NCI-H2081 (cell line): ENCODE measurements at places on chromosomes 16 and 17.

DNA sequence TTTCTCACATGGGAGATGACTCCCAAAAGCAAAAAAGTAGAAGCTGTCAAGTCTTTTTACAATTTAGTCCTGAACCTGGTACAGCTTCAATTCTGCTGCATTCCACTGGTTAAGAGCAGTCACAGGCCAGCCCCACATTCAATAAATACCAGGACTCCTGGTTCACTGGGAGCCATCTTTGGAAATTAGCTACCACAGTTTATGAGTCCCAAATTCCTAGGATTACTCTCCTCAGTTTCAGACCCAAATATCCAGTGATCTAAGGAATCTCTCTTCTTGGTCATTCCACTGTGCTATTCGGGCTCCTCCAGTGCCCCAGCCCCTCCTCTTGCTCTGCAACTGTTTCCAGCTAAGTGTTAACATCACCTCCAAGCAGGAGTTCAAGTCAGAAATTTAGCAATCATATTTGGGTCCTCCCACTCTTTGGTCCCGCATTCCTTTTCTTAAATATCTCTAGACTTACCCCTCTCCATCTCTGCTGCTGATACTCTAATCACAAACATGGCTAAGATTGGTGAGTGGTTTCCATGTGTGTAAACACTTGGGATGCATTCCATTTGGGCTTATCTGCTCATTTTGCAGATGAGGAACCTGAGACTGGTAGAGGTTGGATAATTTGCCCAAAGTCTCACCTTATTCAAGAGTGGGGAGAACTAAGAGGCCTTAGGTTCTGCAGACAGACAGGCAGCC is 9.6 kb upstream of the WIPF2 start:
- no peak for DNase-seq

- DNase-seq = no peak
Observed at GRCh38 chr16:81008505-81008789, 1.4 kb downstream of the CENPN start.

- no peak for DNase-seq
Observed at GRCh38 chr17:8153525-8153956, 1.3 kb upstream of the PER1 start.

DNA sequence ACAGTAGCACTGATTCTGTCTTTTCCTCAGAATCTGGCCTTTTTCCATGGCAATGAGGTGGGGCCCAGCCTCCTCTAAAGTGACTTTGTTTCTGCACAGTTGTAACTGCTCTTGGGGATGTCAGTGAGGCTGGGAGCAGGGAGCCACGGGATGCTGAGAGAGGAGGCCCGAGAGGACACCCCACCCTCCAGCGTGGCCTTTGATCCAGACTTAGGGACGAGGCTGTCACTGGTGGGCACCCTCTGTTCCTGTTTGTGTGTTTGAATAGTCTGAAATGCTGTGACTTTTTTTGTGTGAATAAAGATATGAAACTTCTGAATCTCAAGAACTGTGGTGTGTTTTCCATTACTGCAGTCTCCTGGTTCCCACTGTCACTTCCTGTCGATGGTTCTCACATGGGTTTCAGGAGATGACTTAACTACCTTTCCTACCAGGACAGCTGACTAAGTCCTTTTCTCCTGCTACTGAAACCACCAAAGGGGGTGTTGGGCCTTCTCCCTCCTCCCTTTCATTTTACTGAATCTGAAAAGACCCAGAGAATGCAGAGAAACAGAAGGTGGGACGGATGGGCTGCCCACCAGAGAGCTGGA is 18.6 kb downstream of the KCTD2 start:
- DNase-seq = no peak

- peak; percentile 25 for DNase-seq
Observed at GRCh38 chr17:1455291-1455796, 688 bp downstream of the CRK start.

GRCh38 chr17:8326511-8327302 is 12.9 kb upstream of the ODF4 start:
- DNase-seq = no peak

GRCh38 chr17:60094754-60095153 is 16.0 kb upstream of the HEATR6 start:
- no peak for DNase-seq

DNA sequence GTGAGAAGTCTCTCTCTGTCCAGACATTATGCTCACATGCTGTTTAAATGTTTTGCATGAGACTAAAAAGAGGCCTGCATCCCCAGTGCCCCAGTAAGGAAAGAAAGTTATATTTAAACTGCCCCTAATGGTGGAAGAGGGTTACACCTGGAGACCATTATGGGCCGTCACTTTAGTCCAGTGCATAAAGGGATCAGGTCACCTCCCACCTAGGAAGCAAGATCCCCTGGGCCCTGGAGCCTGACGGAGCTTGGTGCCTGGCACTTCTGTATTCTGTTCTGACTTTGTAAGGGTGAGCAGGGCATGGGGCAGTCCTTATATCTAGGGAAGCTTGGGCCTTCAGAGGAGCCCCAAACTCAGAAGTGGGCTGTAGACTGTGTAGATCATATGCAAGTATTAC is 67.9 kb downstream of the CPPED1 start:
- DNase-seq = no peak

- DNase-seq = no peak
Observed at GRCh38 chr16:30127993-30128392, 5.0 kb upstream of the MAPK3 start.

GRCh38 chr17:79104898-79105600 is 30.4 kb downstream of the ENGASE start:
- no peak for DNase-seq

DNA sequence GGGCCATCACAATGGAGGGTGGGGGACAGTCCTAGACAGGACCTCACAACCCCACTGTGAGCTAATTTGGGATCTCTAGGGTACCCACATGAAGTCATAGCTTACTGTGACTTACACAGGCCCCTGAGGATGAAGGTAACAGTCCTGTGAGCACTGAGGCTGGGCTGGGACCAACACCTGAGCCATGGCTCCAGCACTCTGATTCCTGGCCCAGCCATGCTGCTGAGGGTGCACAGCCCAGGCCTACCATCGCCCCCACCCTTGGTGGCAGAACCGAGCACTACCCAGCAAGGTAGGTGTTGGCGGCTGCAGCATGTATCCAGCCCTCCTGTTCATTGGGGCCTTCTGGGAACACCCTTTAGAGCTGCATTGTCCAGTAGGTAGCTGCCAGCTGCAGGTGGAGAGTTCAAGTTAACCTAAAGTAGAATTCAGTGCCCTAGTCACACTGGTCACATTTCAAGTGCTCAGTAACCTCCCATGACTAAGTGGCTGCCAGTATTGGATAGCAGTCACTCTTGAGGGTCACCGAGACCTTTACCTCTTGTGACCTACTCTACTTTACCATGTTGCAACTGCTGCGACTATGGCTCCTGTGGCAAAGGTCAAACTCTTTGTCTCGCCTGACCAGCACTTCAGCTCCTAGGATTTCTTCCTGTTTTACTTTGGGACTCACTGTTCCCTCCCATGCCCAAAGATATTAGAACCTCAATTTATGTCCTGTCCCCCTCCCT is 11.6 kb downstream of the AKAP1 start:
- no peak for DNase-seq
